ENCODE measurements at places on chromosomes 12 and 14. TPM values are rescaled to one million over a fixed set of nuclear protein-coding genes. Genes with fewer than 3 reads are reported as not detected.

ALDH1L2 gene
- 1.2 TPM for polyA plus RNA-seq

CCDC197 gene
- not detected for polyA plus RNA-seq

CLEC4A gene
- 1.9 TPM for polyA plus RNA-seq

AMDHD1 gene
- polyA plus RNA-seq: 1.1 TPM

C1S gene
- polyA plus RNA-seq: 50.5 TPM

DNA sequence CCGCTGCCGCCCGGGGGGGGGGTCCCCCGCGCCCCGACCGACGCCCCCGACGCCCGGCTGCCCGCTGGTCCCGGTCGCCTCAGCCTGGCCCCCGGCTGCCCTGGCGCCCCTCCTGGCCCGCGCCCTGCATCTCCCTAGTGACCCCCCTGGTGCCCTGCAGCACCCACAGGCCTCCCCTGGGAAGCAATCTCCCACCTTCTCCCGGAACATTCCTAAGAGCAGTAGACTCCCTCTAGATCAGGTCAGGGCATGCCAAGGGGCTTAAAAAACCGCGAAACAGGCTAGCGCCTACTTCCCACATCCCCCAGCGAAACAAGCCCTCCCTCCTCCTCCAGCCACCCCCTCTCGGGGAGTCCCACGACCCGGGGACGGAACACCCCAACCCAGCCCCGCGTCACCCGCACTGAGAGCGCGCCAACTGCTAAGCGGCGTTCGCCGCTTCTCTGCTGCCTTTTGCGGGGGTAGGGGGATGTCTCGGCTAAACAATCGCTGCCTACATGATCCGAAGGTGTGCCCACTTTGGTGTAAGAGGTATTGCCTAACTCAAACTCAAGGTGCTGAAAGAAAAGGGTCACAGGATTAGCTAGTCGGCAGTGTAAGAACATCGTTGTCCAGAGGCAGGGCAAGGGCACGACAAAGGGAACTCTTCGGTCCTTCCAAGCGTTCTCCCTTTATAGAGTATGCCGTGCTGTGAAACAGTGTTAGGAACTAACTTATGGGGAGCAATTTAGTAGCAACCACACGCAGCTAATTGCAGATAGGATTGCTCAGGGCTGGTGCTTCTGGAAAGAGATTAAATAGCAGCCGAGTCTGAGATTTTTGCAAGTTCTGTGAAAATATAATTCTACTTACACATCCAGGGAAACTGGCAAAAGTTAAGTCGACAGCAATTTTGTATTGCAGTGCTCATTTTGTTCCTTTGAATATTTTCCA lies 619 bp upstream of the NTN4 start:
- no peak for DNase-seq

GRCh38 chr12:9039397-9039977 lies 50.1 kb downstream of the KLRG1 start:
- DNase-seq: peak; percentile 19

DNA sequence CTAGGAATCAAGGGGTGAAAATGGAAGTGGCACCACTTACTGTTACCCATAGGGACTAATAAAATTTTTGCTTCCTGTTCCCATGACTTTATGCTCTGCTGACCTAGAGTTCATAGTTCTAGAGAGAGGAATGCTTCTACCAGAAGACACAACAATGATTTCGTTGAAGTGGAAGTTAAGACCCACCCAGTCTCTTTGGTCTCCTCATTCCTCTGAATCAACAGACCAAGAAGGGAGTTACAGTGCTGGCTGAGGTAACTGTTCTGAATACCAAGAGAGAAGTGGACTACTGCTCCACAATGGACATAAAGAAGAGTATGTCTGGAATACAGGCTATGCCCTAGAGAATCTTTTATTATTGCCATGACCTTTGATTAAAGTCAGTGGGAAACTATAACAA lies 23.5 kb upstream of the DYRK2 start:
- peak; percentile 38 for DNase-seq

DNA sequence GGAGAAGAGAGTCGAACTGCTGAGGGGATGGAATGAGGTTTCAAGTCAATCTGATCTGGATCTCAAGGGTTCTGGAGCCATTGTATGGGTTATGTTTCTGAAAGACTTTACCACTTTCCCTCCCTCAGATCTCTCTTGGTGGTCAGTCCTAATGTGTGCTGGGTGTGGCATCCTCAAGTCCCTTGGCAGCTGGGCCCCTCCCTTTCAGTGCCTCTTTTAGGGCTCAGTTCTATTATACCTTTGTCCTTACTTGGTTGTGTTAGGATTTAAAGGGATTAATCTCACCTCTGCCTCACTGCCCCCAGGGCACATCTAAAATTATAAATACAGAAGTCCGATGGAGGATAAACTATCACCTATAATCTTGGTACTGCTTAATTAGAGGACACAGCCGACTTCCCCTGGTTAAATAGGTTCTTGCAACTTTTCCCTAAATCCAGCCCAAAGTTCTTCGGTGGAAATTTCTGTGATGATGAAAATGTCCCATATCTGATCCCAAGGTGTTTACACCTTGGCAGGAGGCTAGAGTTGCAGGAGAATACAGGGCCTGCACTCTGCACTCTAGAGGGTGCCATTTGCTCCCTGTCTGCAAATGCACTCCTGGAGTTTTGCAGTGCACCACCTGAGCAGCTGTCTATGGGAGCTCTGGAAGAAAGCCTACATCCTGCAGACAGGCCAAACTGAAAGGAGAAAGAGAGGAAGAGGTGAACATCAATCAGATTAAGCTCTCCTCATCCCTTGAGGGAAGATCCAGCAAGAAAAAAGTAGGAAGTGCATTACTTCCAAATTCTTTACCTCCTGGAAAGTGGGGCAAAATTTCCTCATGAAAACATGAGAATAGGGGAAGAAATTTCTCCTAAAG lies 106.8 kb downstream of the NUAK1 start:
- DNase-seq: no peak

- no peak for DNase-seq
Observed at GRCh38 chr12:90484094-90484493, 470.9 kb downstream of the CCER1 start.

DNA sequence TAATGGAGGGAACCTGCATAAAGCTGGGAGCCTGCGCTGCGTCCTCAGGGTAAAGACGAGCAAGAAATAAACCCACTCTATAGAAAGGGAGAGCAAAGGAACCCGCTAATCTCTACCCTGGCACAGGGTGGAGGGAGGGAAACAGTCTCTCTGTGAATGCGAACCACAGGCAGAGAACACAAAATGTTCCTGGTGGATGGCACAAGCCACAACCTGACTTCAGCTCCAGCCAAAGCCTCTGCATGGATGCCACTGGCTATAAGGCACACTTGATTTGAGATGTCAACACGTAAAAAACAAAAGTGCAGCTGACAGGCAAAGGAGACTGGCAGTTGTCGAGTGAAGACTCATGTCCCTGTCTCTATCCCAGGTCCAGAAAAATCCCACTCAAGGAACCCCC lies 32.4 kb downstream of the CHGA start:
- no peak for DNase-seq

DNA sequence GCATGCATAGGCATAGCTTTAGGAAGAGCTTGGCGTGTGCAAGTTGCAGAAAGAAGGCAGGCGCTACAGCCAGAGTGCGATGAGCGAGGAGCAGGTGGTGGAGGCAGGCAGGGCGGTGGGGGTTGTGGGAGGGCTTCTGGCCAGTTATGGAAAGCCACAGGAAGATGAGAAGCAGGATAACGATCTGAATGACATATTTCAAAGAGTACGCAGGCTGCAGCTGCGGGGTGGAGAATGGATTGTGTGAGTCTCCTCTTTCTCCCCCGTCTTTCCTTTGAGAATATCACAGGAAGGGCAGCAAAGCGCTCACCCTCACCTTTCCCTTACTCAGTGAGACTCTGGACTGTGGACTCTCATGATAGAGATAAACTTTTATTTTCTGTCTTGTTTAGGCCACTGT lies 48.7 kb upstream of the PLXNC1 start:
- no peak for DNase-seq

DNA sequence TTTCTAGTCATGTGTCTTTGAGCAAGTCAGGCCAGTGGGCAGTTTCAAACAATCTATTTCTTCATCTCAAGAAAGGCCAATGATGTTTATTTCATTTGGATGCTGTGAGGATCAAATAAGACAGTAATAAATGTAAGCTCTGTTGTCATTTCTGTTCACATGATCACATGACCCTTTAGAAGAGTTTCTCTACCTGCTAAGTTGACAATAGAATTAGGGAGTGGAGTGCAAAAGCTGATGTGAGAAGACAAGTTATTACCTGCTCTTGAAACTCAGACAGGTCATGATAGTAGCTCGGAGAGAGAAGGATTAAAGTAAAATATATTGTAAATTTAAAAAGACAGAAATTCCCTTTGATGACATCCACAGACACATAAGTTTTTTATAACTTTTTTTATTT lies 37.3 kb upstream of the DCN start:
- DNase-seq: no peak

GRCh38 chr14:30779210-30779609 lies 95.1 kb upstream of the COCH start:
- no peak for DNase-seq

- DNase-seq: no peak
Observed at GRCh38 chr14:85391892-85392291, 138.1 kb upstream of the FLRT2 start.

- DNase-seq: no peak
Observed at GRCh38 chr12:1825382-1826102, 5.2 kb downstream of the LRTM2 start.

GRCh38 chr14:39603942-39604341 lies 171.7 kb upstream of the FBXO33 start:
- no peak for DNase-seq

GRCh38 chr12:6294156-6295093 lies 16.1 kb upstream of the PLEKHG6 start:
- no peak for DNase-seq

DNA sequence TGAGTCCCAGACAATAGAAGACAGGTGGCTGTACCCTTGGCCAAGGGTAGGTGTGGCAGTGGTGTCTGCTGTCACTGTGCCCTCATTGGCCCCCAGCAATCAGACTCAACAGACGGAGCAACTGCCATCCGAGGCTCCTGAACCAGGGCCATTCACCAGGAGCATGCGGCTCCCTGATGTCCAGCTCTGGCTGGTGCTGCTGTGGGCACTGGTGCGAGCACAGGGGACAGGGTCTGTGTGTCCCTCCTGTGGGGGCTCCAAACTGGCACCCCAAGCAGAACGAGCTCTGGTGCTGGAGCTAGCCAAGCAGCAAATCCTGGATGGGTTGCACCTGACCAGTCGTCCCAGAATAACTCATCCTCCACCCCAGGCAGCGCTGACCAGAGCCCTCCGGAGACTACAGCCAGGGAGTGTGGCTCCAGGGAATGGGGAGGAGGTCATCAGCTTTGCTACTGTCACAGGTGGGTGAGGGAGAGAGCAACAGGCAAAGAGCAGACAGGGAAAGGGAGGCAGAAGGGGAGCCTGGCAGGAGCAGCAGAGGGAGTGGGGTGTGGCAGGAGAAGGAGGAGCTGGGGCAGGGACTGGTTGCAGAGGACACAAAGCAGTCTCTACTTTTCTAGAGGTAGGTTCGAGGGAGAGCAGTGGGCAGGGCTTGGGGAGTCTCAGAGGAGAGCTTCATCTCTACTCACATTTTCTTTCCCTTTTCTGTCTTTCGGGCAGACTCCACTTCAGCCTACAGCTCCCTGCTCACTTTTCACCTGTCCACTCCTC lies 452 bp downstream of the INHBE start:
- no peak for DNase-seq

DNA sequence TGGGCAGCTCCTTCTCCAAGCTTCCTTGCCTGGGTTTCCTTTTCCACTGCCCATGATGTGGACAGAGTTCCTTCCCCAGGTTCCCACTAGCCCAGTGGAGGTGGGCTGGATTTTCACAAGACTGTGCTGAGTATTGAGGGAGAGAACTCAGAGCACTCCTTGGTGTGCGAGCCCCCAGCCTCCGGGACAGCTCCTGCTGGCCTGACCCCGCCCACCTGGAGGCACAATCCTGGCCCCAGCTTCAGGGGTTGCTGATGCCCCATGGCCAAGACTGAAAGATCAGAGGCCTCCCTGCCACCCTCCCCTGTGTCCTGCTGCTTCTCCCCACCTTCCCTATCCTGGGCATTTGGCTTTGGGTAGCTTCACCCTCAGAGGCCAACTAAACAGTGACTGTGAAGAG lies 7.7 kb downstream of the KCNH3 start:
- no peak for DNase-seq

DNA sequence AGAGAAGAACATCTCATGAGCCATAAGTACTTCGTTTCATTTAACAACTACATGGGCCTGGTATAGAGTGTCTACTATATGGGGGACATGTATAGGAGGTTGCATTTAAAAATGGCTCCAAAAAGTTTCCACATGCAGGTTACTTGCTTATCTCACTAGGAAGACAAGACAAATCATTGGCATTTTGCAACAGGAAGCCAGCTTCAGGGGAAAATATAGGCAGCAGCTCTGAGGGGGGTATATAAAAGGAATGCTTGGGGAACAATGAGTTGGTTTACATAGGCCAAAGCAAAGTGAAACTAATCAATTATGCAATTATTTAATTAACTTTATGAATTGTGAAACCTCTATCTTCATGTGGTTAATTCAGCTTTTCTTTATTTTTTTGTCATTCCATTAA lies 225.3 kb downstream of the KCNH5 start:
- no peak for DNase-seq

- DNase-seq: no peak
Observed at GRCh38 chr12:114678028-114678427, 5.9 kb downstream of the TBX3 start.

GRCh38 chr12:93319523-93320050 lies 58.1 kb upstream of the NUDT4 start:
- no peak for DNase-seq

DNA sequence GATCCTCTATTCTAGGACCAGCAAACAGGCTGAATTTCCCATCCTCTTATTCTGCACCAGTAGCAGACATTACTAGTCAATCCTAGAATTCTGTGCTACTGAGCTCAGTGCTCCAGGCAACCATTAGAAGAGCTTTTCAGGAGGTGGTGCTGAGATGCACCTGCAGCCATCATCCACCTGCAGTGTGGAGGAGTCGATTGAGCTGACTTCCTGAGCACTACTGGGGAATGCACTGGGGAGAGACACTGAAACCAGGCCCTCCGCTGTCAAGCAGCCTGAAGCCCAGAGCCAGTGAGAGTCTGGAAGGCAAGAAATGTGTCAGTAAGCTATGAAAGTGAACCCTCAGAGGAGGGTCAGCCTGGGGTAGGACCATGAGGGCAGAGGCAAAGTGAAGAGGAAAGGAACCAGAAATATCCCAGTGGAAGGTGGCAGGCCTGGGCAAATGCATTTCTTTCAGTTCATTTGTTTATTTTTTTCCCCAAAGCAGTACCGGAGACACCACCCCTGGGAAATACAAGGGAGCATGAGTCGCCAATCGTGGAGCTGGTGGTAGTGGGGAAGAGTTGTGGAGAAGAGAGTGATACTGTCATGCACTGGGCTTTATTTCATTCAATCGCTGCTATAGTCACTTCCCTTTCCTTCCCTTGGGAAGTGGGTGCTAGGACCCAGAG lies 23.0 kb upstream of the SERPINA4 start:
- no peak for DNase-seq

All from right renal cortex interstitium (tissue), 3 donors.